Smooth muscle cell of the pulmonary artery (primary cell): ENCODE measurements at places on chromosomes 6 and 20. TPM values are rescaled to one million over a fixed set of nuclear protein-coding genes. Genes with fewer than 3 reads are reported as not detected.

MOG gene
- total RNA-seq = not detected in 2 replicates

TEAD3 gene
- total RNA-seq = 16.1 and 16.2 TPM in 2 replicates

TNNC2 gene
- 0.39 TPM in 1 of 2 replicates, not detected in the other for total RNA-seq

ANKRD66 gene
- total RNA-seq = not detected in 2 replicates
